T-helper 22 cell (primary cell): ENCODE measurements at places on chromosomes 16 and 17.

DNA sequence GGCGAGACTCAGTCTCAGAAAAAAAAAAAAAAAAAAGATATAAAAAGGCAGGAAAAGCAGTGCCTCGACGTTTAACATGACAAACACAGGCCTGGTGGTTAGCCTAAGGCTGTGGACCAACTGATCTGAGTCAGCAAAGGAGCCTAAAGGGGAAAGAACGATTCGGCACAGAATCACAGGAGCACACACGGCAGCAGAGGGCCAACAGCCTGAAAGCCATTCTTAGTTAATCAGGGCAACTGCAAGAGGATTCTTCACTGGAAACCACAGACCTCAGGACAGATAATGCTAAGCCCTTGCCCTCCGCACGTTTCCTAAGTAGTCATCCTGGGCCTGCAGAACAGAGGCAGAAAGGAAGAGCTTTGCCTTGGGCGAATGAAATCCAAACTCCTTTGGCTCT lies 14.7 kb downstream of the TMEM11 start:
- no peak for DNase-seq

DNA sequence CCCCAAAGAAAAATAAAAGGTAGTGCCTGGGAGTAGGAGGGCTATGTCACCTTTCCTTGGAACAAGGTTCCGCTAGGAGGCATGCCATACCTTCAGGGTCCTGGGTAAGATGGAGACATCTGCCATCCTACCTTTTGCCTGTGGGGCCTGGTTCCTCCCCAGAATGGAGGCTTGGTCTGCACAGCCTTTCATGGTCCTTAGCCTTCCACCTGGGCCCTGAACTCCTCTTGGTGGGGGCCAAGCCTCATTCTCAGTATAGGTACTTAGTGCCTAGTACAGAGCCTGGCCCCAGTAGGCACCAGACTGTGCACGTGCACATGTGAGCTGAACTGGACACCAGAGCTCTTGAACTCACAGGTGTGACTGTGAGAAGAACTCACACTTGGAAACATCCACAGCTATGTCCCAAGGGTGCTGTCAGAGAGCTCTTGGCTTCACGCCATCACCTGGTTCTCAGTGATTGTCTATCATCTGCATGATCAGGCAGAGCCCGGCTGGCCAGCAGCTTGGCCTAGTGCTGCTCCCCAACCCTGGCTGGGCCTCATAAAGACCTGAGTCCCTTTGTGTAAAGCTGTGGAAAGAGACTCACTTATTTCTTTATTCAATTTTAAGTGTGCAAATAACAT lies 143.2 kb downstream of the SOCS1 start:
- DNase-seq, result no peak

DNA sequence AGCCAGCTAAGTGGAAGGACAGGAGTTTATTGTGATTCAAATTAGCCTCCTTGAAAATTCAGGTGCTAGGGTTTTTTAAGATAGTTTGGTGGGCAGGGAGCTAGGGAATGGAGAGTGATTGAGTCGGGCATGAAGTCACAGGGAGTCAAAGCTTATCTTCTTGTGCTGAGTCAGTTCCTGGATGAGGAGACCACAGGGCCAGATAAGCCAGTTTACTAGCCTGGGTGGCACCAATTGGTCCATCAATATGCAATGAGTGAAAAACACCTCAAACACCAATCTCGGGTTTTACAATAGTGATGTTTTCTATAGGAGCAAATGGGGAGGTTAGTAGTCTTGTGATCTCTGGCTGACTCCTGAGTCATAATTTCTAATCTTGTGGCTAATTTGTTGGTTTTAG lies 165.1 kb downstream of the ABCC12 start:
- DNase-seq, result no peak

DNA sequence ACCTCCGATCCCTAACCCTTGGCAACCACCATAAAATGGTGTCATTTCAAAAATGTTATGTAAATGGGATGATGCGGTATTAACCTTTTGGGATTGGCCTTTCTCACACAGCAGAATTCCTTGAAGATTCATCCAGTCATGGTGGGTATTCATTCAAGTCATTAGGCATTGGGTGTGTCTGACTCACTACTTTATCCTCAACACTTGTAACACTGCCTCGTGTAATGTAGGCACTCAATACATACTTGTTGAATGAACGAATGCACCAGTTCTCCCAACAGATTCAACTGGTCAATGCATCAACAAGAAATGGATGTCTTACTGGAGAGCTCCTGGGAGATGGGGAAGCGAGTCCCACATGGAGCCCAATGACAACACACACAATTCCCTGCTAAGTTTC lies 21.8 kb upstream of the GAN start:
- no peak for DNase-seq

GRCh38 chr16:8847623-8848022 lies 21.2 kb downstream of the CARHSP1 start:
- DNase-seq, result no peak

DNA sequence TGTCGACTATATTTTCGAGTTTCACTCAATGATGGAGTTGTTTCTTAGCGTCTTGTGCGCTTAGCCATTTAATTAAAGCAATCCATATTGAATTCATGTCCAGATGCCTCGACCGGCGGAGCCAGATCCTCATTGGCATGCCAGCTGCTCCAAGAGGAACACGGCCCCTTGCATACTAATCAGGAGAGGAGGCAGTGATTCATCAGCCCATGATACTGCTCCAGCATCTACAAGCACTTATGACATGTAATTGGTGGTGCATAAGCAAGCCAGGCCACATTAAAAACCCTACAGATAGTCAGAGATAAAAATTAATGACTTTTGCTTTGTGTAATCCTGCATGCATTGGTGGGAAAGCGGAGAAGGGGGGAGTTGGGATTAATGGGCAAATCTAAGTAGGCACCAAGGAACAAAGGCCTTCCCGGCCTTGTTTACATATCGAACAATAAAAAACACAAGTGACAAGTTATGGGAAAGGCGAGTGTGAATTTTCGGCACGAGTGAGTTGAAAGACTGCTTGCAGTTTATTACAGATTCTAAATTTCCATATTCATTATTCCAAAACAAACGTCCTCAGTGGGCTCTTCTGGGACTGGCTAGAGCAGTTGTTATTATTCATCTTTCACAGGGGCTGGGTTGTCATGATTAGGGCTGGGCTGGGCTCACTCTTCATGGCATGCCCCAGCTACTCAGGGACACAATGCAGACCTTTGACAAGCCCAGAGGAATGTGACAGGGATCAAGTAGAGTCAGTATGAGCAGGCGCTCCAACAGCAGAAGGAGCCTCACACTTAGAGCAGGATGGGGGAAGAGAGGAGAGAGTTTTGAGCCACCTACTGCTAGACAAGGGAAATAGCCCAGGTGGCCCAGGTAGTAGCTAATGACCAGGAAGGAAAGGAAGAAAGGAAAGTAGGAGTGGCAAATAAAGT lies 281.7 kb upstream of the ZFHX3 start:
- DNase-seq, result no peak

GRCh38 chr17:62981933-62982332 lies 15.9 kb downstream of the TANC2 start:
- DNase-seq, result no peak

DNA sequence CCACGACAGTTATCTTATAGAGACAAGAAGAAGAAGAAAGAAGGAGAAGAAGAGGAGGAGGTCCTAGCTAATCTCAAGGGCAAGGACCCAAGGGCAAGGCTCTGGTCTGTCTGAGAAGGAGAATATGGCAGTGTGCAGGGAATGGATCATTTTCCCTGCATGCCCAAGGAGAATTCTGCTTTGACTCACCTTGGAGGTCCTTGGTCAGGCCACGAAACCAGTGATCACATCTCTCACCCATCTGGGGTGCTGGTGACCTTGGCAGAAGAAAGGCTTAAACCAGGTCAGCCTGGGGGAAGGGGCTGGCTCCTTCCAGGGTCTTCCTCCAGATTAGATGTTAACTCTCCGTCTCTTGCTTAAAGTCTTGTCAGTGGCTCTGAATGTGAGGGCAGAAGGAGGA lies 1.6 kb upstream of the FMNL1 start:
- DNase-seq, result no peak

GRCh38 chr17:77211681-77212080 lies 70.9 kb downstream of the SEC14L1 start:
- DNase-seq, result no peak

GRCh38 chr17:199806-200545 lies 18.5 kb upstream of the DOC2B start:
- no peak for DNase-seq

GRCh38 chr16:22859925-22860324 lies 46.0 kb downstream of the HS3ST2 start:
- DNase-seq, result no peak

DNA sequence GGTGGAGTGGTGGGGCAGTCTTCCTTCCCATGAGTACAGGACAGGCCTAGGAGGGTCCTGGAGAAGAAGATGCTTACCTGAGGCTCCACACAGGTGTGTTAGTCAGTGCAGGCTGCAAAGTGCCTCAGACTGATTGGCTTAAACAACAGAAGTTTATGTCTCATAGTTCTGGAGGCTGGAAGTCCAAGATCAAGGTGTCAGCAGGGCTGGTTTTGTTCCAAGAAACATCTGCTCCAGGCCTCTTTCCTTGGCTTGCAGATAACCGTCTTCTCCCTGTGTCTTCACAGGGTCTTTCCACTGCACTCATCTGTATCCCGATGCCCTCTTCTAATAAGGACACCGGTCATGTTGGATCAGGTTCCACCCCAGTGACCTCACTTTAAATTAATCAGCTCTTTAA lies 153.0 kb downstream of the NTN1 start:
- no peak for DNase-seq

DNA sequence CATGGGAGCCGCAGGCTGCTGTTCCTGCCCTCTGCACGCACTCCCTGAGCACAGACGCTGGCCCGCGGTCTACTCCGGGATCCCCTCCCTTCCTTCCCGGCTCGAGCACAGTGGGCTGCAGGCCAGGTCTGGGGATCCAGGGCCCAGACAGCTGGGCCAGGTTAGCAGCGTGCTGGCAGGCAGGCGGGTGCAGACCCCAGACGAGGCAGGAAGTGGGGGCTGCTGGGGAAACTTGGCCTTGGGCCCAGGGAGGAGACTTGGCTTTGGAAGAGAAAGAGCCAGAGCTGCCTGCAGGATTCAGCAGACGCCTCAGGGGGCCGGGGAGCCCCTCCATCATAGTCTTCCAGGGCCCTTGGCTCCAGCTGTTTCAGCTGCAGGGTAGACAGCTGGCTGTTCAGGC lies 30.2 kb upstream of the ABCC3 start:
- DNase-seq, result no peak

GRCh38 chr16:31880322-31880979 lies 6.8 kb downstream of the ZNF267 start:
- DNase-seq, result peak; percentile 37

DNA sequence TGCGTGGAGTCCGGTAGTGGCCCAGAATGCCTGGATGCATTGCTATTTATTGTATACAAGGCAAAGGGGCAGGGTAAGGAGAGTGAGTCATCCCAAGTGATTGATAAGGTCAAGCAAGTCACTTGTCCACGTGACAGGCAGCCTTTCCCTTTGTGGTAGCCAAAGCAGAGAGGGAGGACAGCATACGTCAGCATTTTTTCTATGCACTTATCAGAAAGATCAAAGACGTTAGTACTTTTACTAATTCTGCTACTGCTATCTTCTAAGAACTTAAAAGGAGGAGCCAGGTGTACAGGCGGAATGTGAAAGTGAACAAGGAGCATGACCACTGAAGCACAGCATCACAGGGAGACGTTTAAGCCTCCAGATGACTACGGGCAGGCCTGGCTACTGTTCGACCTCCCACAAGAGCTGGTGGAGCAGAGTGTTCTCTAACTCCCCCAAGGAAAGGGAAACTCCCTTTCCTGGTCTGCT lies 47.9 kb upstream of the ARL4D start:
- DNase-seq, result no peak

GRCh38 chr17:65058593-65058992 lies 2.1 kb upstream of the GNA13 start:
- no peak for DNase-seq

- DNase-seq, result no peak
These were observed 312.2 kb downstream of the TMEM114 start for GRCh38 chr16:8278031-8278580.

- no peak for DNase-seq
These were observed 10.9 kb upstream of the ITGA2B start for GRCh38 chr17:44400226-44400847.

- no peak for DNase-seq
These were observed 20.0 kb upstream of the XYLT2 start for GRCh38 chr17:50325906-50326305.

GRCh38 chr17:75691801-75692626 lies 24.9 kb downstream of the SAP30BP start:
- DNase-seq, result no peak

DNA sequence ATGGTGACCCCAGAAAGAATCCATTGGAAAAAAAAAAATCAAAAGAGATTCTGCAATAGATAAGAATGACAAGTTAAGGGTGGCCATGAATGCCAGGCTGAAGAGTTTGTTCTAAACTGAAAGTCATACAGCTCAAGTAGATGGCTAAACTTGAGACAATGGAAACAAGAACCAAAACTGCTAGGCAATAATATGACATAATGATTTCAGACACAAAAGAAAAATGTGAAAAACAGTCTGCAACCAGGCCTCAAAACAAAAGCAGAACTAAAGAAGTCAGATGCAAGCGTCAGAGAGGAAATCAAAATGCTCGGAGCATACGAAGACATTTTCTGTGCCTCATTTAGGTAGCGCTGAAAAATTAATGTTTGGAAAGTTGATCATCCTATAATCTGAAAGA lies 54.4 kb upstream of the YPEL2 start:
- DNase-seq, result no peak

DNA sequence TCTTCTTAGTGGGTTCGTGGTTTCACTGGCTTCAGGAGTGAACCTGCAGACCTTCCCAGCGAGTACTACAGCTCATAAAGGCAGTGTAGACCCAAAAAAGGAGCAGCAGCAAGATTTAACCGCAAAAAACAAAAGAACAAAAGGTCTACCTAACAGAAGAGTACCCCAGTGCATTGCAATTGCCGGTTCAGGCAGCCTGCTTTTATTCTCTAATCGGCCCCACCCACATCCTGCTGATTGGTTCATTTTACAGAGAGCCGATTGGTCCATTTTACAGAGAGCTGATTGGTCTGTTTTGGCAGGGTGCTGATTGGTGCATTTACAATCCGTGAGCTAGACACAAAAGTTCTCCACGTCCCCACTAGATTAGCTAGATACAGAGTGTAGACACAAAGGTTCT lies 2.0 kb upstream of the ARRB2 start:
- peak; percentile 37 for DNase-seq

DNA sequence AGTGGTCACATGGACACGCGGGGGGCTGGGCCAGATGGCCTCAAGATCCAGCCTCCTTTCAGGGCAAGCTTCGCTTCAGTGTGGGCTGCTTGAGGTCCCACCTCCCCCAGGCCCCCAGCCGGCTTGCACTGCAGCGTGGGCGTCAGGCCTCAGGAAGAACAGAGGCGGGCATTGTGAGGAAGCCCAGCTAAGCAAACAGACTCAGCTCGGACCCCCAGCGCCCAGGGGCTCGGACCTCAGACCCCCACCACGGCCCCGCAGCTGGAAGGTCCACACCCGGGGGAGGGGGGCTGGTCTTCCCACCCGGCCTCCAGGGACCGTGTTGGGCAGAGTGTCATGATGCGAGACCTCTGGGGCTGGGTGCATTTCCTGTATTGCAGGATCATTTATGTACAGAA lies 24.7 kb upstream of the ZNF469 start:
- DNase-seq, result no peak

GRCh38 chr17:16243801-16244567 lies 27.0 kb downstream of the PIGL start:
- DNase-seq, result no peak

GRCh38 chr17:4483012-4483840 lies 15.5 kb upstream of the SPNS2 start:
- DNase-seq, result no peak

GRCh38 chr16:85955566-85955965 lies 56.6 kb downstream of the IRF8 start:
- DNase-seq, result no peak
